ENCODE measurements at places on chromosomes 1 and 21.

- no peak for DNase-seq
These were observed 5.7 kb upstream of the TENT5B start for GRCh38 chr1:27018316-27018715.

DNA sequence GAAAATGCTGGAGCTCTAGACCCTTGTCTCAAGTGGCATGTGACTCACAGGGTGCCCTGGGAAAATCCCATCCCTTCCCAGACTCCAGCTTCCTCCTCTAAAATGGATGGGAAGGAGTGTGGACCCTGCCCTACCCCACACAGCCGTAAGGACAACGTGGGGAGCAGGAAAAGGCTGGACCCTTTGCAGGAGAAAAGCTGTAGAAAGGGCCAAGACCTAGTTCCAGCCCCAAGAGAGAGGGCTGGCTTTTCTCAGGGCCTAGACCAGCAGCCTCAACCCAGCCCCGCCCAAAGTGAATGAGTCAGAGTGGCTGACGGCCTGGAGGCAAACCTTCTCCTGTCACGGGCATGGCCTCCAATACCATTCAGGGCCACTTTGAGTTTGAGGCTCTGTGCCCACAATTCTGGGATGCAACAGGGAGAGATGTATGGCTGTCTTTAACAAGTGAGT is 1.1 kb downstream of the LAMB3 start:
- DNase-seq = peak; percentile 47

GRCh38 chr1:217253985-217254384 is 376.9 kb downstream of the GPATCH2 start:
- no peak for DNase-seq

GRCh38 chr21:42412636-42412933 is 8.9 kb downstream of the UBASH3A start:
- no peak for DNase-seq

DNA sequence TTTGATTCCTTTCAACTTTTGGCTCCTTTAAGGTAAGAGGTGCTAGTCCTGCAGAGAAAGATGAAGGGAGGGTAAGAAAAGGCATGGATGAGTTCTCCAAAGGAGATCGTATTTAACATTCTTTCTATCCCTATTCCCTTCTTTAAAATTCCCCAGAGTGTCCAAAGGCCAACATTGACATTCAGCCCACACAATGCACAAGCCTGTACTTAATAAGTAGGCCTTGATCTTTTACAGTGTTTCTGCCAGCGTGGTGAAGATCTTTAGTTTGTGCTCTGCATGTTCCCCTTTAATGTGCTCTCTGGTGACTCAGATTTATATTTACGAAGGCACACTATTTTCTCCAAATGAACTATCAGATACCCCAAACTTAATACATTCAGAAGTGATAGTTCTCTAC is 582.5 kb upstream of the RGS18 start:
- no peak for DNase-seq

DNA sequence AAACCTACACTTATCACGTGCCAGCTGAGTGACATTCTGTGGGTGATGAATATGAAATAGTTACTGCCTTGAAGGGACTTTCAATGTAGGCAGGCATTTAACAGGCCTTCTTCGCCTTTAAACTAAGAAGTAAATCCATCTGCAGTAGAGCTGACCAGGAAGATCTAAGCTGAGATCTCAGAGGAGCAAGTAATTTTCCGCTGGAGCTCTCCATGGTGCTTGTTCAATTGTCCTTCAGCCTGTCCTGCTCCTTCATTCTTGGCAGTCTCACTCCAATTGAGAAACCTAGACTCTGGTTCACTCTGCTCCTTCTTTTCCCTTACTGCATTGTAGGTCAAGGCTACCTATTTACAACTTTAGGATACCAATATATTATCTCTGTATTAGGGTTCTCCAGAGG is 183.5 kb downstream of the HMCN1 start:
- DNase-seq = no peak

DNA sequence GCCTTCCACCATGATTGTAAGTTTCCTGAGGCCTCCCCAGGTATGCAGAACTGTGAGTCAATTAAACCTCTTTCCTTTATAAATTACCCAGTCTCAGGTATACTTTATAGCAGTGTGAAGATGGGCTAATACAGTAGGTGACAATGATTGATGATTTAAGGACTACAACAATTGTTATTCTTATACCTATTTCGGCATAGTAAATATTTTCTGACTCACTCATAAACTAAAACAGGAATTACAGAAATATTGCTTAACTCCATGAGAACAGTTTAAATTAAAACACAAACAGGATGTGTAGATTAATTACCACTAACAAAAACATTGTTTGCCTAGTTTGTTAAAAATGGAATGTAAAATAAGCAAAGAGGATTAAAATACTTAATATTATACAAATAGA is 839.9 kb downstream of the LTN1 start:
- no peak for DNase-seq

DNA sequence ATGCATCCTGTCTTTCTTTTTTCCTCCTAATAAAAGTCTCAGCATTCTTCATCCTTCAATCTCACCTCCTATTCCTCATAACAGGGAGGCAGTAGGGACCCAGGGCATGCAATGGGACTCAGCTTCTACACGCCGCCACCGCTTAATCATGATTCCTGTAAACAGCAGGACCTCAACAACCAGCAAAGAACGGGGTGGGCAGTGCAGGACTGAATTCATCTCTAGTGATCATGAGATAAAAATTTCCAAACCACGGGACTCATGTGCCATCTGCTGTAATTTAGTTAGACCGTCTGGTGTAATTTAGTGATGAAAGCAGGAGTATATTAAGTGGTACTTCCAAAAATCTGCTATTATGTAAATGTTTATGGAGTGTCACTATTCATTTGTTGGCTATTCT is 5.4 kb downstream of the PRAMEF12 start:
- DNase-seq = no peak

GRCh38 chr1:2468041-2468472 is 8.0 kb upstream of the PLCH2 start:
- peak; percentile 37 for DNase-seq

- no peak for DNase-seq
These were observed 416.3 kb upstream of the USP24 start for GRCh38 chr1:55631509-55631908.

DNA sequence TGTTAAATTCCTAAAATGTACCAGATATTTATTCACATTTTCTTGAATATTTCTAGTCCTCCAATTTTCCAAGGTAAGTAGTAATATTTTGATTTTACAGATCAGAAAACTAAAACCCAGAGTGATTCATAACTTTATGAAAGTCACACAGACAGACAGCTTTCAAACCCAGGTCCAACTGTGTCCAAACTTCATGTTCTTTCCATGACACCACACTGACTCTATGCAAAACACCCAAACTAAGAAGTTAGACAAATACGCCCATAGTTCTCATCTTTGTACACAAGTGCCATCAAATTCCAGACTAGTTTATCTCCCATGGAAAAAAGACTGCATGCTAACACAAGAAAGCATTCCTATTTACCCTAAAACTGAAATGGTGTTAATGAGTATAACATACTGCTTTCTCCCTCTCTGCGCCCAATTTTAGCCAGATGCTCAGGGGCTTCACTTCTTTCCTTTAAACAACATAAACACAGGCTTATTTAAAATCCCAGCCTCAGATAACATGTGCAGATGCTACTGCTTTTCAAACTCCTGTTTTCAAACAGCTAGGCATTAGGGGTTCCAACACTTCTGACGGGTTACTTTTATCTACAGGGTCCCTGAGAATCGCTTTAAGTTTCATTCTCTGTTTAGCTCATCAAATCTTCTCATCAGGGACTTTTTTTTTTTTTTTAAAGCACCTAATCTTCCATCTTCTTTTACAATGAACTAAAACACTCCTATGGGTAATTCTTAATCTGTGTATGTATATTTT is 44.6 kb downstream of the WASF2 start:
- DNase-seq = no peak

- DNase-seq = no peak
These were observed 39.0 kb downstream of the LRRC71 start for GRCh38 chr1:156959414-156959813.

GRCh38 chr1:202237052-202237451 is 43.5 kb downstream of the LGR6 start:
- DNase-seq = peak; percentile 15

DNA sequence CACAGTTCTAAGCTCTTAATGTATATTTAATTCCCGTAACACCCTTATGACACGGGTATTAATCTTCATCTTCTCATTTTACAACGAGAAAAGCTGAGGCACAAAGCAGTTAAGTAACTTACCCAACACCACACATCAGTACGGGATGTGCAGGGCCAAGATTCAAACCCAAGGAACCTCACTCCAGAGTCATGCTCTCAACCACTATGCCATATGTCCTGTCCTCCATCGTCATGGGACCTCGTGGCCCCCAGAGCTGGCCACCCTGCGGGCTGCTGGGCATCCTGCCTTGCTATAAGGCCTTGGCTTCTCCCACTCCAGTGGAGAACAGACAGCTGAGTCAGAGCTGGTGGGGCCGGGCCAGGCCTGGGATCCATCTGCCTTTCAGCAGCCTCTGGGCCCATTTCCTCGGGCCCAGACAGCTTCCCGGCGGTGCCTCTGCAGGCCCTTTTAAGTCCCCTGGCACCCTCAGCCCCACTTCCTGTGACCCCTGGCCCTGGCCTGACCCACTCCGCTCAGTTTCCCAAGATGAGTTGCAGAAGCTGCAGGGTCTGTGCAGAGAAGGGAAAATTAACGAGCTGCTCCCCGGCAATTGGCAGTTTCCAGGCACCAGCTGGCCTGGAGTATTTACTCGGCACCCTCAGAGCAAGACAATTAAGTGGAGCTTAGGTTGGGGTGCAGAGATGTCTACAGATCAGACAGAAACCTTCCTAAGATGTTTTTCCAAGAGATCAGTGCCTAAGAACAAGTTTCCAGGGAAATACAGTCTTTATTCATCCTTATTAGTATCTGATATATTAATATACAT is 98.2 kb downstream of the EPHB2 start:
- no peak for DNase-seq

DNA sequence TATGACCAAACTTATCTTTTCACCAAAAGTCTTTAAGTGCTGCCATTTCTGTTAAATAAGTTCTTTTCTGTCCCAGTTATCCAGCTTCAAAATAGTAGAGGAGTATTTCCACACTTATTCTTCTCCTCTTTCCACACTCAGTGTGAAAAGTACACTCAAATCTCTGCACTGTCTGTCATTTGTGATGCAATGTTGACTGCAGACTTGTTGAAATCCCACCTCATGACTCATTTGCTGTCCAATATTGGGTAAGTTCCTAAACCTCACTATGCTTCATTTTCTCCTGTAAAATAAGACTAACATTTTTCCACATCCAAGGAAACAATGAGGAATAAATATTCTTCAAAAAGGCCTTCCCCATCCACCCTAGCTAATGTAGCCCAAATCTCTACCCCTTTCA is 17.5 kb downstream of the LRRIQ3 start:
- no peak for DNase-seq

- DNase-seq = no peak
These were observed 53.1 kb downstream of the DOP1B start for GRCh38 chr21:36209626-36210171.

- no peak for DNase-seq
These were observed 12.0 kb downstream of the DHCR24 start for GRCh38 chr1:54875000-54875399.
